ENCODE measurements at places on chromosomes 2 and 18.

- H3K36me3 ChIP-seq, result no peaks in the 10 kb centered on the region
- H3K27ac ChIP-seq, result no peak within 1 kb of the TSS
- no peak within 1 kb of the TSS for H3K4me3 ChIP-seq
- H3K27me3 ChIP-seq, result no peaks in the 10 kb centered on the region
Observed at GRCh38 chr2:232539298-232540231, at the start of gene CHRNG. TSS of gene CHRNG (plus strand) at chr2:232539692. CDS start at chr2:232539748, 56 bp downstream.

DNA sequence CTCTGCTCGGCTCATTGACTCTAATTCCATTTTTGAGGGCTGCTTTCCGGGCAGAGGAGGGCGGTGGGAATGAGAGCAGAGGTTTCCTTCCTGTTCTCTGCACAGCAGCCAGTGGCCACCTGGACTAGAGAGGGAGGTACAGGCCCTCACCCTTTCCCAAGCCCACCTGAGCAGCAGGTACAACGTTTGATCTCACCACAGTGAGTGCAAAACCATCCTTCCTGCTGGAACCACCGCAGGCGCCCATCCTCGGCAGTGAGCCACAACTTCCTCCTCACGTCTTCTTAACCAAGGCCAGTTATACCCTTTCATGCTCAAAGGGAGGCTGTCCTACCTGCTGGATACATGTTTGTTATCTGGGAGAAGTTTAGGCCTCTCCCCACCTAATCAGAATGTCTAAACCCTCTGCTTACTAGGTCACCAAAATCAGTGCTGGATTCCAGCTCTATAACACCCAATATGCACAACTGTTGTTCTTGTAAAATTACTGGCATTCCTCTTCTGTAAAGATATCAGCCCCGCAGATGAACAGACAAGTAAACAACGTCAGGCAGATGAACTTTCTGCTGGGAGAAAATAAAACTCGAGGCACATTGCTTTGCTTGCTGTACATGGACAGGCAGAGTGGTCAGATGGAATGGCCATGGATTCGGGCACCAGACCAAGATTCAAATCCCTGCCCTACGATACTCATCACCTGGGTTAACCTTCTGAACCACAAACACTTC, 191.4 kb downstream of the SH3RF3 start:
- no peak for DNase-seq
- H3K36me3 ChIP-seq, result no peaks in the 10 kb centered on the region
- no peaks in the 10 kb centered on the region for H3K4me1 ChIP-seq
- H3K27ac ChIP-seq, result no peak overlapping the region

- no peaks in the 10 kb centered on the region for H3K27me3 ChIP-seq
- DNase-seq, result no peak
- no peak overlapping the region for H3K27ac ChIP-seq
- no peaks in the 10 kb centered on the region for H3K4me1 ChIP-seq
- H3K4me3 ChIP-seq, result no peak overlapping the region
- no peaks in the 10 kb centered on the region for H3K36me3 ChIP-seq
Observed at GRCh38 chr2:11090187-11090586, 65.1 kb upstream of the SLC66A3 start.

GRCh38 chr2:39546937-39547336, 109.9 kb upstream of the MAP4K3 start:
- no peak overlapping the region for H3K4me3 ChIP-seq
- H3K27ac ChIP-seq, result no peak overlapping the region
- no peak for DNase-seq
- no peaks in the 10 kb centered on the region for H3K36me3 ChIP-seq
- no peaks in the 10 kb centered on the region for H3K4me1 ChIP-seq
- H3K27me3 ChIP-seq, result no peaks in the 10 kb centered on the region

DNA sequence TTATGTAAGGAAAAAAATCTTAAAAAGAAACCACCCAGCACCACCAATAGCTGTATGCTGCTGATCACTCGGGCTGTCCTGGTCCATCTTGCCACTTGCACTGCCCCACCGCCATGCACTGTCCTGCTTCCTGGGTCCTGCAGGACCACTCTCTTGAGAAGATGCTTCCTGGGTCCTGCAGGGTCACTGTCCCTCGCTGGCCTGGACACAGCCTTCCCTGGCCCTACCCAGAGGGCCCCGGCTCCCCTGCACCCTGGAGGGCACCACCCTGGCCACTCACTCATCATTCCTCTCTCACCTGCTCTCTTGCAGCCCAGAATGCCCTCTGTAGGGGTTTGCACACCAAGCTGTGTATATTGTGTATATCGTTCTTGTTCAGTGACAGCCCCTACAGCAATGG, 2.4 kb upstream of the OTOS start:
- no peaks in the 10 kb centered on the region for H3K36me3 ChIP-seq
- H3K27me3 ChIP-seq, result peaks cover 2% of the 10 kb centered on the region
- DNase-seq, result no peak
